ENCODE measurements at places on chromosomes 7 and 10.

- no peak for DNase-seq
Observed at GRCh38 chr7:27606270-27607209, 56.1 kb downstream of the HIBADH start.

GRCh38 chr7:46290374-46291049 lies 369.4 kb upstream of the IGFBP3 start:
- DNase-seq: no peak

DNA sequence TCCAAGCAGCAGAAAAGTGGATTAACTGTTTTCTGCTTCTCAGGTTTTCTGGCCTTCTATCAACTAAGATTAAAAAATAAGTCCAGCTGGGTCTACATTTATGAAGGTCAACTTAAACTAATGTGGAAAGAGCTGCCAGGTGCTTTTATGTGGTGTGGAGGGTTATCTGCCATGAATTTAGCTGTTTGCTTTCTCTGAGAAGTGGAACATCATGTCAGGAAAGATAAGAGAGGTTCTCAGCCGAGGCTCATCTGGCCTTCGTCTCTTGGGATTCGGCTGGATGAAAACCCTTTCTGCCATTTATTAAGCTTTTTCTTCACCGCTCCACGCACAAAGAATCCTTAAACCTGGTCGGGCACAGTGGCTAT lies 5.5 kb downstream of the PTPRN2 start:
- DNase-seq: no peak

DNA sequence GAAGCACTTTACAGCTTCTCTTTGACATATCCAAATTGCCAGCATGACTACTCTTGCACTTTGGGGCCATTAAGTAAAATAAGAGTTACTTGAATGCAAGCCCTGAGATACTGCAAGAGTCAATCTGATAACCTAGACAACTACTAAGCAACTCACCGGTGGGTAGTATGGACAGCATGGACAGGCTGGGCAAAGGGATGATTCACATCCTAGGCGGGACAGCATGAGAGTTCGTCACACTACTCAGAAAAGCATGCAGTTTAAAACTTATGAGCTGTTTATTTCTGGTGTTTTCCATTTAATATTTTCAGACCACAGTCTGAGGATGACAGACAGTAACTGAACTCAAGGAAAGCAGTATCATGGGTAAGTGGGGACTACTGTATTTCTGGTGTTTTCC lies 84.0 kb downstream of the ORC5 start:
- DNase-seq: no peak

- no peak for DNase-seq
Observed at GRCh38 chr7:31338706-31339105, 1.8 kb downstream of the NEUROD6 start.
